ENCODE measurements at places on chromosomes 2 and 18.

DNA sequence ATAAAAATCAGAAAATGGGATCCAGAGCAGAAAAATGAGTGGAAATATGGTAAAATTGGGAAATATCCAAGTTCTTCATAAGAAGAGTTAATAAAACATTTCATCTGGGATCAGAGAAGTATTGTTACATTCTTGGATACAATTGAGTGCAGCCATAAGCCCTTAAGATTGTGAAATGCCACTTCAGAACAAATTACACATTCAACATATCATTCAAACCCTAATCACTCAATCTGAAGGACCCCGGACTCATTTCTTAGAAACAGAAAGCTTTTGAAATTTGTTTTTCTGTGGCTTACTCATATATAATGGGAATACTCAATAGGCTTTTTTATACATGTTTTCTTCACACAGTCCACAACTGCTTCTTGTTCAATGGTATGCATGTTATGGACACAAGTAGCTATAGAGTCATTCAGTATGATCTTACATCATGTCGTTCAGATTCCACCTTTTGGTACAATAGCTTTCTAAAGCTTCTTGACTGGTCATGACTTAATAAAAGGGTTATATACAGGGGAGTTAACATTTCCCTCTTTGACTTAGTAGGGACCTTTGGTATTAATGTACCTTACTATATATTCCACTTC, 39.9 kb downstream of the SCN7A start:
- no peak for DNase-seq

DNA sequence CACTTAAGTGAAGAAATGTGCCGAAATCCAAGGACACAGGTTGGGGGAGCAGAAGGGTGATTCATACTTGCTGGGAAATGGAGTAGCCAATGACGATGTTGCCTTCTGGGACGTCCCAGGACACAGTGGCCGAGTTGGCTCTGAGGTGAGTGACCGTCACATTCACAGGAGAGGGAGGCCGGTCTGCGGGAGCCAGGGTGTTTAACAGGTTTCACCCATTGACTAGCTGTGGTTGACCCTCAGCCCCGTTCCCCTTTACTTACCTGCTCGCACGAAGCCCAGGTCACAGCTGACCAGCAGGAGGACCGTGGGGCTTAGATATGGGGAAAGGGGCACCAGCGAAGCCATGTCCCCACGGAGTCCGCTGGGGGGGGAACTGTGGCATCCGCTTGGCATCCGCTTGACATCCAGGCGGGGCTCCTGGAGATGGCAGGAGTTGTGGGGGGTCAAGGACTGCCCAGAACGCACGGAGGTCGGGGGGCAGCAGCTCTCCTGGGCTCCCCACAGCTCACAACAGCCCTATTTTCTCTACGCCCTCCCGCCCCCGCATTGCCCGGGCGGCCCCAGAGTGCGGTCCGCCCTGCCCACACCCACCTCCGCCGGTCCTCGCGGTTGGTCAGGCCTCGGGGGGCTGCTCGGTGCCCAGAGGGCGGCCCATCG, 586 bp downstream of the FNDC4 start:
- no peak for DNase-seq

DNA sequence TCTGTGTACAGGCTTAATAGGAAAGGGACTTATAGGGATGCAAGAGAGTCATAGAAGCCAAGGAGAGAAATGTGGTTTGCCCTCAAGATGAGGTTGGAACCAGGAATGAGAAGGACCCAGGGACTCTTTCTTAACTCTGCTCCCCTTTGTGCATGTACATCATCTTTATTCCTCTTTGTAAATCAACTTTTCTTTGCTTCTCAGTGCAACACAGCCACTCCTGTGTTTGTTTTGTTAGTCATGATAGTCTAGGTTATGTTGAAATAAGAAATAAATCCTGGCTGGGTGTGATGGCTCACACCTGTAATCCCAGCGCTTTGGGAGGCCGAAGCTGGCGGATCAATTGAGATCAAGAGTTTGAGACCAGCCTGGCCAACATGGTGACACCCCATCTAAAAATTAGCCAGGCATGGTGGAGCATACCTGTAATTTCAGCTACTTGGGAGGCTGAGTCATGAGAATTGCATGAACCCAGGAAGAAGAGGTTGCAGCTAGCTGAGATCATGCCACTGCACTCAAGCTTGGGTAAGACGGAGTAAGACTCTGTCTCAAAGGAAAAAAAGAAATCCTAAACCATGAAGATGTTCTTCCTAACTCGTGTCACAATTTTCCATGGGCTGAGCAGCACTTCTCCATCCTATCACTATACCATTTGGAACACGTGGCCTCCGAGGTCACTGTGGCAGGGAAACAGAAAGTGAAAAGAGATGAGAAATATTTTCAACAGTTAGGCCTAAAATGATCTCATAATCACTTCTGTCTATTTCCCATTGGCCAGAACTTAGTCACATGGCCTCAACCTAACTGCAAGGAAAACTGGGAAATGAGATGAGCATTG, 73.0 kb upstream of the TMEM17 start:
- DNase-seq, result peak; percentile 30

DNA sequence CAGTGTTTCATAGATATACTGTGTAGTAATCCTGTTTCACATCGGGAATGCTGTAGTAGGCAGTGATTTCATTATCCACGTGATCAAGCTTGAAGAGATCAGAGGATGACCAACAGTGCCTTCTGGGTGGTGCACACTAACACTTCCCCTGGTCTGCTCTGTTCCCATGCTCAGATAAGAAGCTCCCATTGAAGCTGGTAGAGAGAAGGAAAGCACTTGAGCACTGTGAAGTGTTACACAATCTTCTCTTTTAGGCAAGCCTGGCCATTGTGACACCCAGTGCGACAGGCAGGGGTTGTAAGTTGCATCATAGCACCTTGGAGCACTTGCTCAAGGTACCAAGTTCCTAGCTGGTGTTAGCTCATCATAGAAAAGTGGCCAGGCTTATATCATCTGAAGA, 30.6 kb upstream of the GPD2 start:
- no peak for DNase-seq

All from NCI-H460 (cell line).